ENCODE measurements at places on chromosomes 1 and 21.

DNA sequence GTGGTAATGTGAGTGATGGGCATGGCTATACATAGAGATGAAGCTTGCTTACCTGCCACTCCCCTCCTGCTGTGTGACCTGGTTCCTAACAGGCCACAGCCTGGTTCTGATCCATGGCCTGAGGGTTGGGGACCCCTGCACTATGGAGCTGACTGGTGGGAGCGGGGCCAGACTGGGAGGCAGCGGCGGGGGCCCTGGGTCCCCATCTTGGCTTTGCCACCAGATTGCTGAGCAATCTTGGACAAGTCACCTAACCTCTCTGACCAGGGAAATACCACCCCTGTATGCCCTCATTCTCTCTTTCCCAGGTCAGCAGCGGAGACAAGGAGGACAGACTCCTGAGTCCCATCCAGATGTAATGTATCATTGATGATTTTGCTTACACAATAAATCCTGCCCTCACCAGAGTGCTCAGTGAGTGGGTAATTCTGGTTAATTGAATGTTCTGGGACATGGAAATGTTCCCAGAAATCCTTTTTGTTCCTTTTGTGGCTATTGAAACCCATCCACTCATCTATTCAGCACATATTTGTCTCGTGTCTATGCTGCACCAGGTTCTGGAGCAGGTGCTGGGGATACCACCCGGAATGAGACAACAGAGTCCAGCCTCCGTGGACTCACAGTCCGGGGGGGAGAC lies 4.1 kb upstream of the ARHGEF10L start:
- DNase-seq: no peak

GRCh38 chr1:110412576-110412975 lies 5.1 kb upstream of the LAMTOR5 start:
- DNase-seq: peak; percentile 77

DNA sequence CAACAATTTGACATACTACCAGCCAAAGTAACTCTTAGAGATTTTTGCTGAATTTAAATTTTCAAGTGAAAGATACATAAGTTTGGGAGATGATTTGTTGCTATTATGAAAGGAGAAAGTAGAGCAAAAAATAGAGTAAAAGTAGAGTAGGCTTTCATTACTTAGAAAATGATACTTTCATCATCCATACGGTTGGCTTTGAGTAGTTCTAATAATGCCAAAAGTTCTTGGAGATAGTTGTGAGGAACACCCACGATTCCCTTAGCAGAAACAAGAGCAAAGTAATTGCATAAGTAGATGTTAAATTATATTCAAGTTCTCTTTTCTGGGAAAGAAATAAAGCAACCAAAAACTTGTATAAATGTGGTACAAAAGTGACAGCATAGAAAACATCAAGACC lies 95.0 kb upstream of the VAV3 start:
- DNase-seq: no peak

DNA sequence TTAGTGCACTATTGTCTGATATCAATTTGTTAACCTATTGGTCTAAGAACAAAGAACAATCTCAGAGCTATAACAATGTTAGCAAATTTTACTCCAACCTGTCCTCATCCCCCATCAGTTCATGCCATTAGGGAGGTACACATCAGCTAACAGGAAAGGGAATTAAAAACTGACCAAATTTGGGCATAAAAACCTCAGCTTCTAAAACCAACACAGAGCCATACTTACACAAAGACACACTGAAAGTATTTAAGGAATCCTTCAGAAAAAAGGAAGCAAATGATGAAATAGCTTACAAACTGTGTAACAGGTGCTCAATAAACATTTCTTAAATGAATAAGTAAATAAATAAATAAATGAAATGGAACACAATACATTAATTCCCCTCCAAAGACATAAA lies 89.2 kb downstream of the TTLL7 start:
- DNase-seq: no peak

DNA sequence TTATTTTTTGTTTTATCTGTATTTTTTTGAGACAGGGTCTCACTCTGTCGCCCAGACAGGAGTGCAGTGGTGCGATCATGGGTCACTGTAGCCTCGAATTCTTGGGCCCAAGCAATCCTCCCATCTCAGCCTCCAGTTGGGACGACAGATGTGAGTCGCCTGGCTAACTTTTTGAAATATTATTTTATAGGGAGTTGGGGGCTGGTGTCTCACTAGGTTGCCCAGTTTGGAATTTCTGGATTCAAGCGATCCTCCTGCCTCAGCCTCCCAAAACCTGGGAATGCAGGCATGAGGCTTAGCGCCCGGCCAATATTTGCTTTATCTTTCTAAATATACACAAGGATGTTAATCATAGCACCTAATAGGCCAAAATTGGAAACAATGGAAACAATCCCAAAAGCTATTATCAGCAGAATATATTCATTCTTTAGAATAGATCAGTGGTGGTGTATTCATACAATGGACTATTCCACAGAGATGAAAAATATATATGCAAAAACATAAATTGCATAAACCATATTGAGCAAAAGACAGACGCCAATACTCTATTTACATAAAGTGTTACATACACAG lies 55.9 kb downstream of the DAP3 start:
- DNase-seq: no peak

DNA sequence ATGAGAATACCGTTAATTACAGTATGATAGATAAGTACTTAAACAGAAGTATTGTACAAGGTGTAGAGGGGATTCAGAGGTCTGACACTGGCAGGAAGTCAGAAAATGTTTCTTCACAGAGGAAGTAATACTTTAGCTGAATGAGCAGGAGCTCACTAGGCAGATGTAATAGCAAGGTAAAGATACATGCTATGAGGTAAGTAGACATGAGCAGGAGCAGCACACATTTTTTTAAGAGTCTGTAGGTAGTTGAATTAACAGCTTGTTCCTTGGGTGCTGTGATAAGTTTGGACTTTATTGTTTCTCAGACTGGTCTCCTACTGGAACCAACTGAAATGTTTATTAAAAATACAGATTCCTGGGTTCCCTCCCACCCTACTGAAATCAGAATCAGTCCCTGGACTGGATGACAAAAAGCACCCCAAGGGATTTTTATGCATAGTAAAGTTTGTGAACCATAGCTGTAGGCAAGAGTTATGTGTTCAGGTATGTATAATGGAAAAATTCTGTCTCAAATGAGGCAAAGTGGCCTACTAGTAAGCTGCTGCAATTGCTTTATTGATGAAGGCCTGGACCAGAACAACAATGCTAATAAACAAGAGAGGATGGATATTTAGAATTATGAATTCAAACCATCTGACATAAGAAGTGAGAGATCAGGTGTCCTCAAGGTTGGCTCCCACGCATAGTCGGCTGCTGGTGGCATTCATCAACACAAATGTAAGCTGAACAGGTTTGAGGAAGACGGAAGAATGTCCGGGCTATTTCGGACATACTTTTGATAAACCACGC lies 902 bp downstream of the AP4B1 start:
- DNase-seq: no peak

DNA sequence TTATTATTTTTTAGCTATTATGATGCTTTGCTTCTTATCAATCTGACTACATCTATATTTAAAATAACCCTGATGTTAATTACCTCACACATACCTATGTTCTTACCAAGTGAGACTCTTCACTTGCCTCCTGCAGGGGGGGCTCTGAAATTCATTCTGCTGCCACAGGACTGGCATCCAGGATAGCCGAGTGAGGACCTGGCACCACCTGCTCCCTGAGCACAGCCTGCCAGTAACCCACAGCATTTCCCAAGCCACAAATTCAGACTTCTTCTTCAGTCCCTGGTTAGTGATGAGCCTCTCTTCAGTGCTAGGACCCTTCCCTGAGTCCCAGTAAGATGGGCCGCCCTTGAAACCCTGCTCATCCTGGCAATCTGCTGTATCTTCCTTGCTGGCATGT lies 296.5 kb upstream of the PLXNA2 start:
- no peak for DNase-seq

DNA sequence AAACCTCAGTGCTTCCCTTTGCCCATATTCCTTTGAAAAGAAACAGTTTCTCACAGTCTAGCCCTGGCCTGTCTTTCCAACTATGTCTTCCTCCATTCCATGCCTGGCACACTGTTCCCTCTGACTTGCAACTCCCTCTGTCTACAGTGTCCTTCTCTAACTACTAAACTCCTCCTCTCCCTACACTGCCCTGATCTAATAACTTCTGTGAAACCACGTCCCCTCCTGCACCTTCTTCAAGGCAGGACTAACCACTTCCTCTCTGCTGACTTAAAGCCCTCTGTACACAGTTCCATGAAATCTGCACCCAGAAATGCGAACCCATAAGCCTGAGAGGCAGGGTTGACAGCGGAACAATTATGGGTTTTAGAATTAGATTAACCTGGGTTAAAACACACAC lies 62.2 kb upstream of the ATP1B1 start:
- DNase-seq: no peak

- DNase-seq: no peak
Measured at GRCh38 chr1:231359113-231359512, 21.0 kb downstream of the SPRTN start.

GRCh38 chr1:173202424-173203145 lies 4.5 kb downstream of the TNFSF4 start:
- DNase-seq: peak; percentile 8

DNA sequence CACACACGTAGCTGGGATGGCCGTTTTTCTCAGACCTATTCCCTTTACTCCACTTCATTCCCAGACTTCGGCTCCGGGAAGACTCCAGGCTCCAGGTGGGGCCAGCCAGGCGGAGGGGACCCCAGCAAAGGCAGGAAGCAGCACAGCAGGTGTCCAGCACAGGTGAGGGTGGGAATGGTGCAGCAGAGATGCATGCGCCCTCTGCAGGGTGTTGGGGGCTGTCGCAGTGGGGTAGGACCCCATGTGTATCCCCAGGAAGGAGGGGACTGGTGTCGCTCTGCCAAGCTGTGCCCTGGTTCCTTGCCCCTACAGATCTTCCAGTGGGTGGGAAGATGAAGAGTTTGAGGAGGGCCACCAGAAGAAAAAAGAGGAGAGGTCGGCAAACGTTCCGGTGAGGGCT lies 5.3 kb downstream of the TTC24 start:
- DNase-seq: no peak

DNA sequence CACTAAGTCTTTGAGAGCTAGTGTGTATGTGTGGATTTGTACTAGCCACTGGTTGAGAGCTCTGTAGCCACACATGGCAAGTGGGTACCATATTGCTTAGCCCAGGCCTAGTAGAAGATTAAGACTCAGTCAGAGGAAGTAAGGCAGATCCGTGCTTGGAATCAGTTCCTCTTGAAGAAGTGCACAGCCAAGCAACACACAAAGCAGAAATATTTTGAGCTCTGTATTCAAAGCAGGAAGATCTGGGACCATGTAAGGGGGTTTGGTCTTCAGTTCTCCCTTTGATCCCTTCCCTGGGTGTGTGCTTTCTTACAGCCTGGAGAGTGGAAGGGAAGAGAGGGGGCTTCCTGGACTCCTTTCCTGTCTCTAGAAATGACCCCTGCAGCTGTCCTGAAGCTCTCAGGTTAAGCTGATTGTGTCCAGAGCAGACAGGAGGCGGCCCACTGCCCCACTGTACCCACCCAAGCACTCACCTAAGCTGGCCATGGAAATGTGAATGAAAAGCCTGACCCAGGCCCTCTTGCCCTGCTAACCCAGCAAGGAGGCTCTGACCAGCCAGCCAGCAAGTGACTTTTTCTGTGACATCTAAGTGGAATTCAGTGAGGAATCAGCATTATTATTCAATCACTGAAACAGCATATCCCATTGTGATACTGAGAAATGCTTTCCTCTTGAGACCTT lies 3.6 kb downstream of the ETS2 start:
- DNase-seq: no peak

DNA sequence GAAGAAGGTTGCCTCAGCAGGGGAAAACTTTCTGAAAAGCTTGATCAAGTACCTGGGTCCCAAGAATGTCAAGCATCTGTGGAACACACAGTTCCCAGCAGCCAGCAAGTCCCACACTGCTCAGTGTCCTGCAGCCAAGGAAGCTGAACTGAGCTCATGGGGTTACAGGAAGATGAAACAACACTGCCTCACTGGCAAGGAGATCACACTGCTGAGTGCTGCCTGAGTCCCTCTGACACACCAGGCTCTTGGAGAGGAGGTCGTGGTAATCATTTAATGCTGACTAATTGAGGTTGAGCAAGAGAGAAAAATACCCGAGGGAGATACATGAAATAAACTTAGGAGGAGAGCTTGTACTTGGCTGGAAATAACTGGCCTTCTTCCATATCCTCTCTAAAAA lies 75.2 kb downstream of the MPZL1 start:
- no peak for DNase-seq

DNA sequence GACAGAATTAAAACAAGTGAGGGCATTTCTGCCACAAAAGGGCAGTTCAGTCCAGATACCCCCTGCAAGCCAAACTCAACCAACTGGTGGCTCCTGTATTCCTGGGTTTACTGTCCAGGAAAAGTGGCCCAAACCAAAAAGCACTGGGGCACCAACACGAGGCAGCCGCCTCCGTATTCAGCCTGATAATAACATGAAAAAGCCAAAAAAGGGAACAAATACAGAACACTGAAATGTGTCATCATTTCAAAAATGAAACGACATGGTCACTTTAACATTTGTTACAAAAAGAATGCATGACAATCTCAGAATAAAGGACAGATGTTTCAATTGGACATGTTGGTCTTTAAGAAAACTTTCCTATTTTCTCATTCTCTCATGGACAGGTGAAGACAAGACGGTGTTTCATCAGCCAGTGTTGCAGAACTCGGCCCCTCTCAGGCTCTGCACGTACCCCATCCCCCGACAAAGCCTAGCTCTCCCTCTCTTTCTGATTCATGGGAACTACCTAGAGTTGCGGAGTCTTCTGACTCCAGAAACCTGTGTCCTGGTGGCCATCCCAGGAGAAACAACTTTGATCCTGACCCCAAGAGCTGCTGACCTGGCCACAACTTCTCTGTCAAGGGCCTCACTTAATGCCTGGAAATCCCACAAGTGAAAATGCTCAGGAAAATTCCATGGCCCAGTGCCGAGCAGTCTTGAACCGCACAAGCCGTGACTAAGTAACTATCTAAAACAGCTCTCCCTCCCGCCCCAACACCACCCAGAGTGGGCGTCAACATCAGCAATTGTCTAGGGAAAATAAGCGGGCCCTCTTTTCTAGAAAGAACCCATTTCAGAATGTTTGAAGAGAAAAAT lies 27.1 kb downstream of the ZBTB17 start:
- no peak for DNase-seq

DNA sequence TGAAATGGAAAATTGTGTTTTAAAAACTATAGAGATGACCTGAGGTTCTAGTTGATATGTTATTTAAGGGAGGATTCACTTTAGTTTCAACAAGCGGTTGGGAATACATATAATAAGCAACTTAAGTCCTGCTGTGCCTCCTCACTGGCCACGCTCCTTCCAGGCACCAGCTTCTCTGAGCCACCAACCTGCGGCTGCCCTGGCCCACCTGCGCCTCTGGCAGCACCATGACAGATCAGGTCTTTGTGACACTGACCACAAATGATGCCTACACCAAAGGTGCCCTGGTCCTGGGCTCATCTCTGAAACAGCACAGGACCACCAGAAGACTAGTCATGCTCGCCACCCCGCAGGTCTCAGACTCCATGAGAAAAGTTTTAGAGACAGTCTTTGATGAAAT lies 7.0 kb upstream of the USP24 start:
- no peak for DNase-seq

DNA sequence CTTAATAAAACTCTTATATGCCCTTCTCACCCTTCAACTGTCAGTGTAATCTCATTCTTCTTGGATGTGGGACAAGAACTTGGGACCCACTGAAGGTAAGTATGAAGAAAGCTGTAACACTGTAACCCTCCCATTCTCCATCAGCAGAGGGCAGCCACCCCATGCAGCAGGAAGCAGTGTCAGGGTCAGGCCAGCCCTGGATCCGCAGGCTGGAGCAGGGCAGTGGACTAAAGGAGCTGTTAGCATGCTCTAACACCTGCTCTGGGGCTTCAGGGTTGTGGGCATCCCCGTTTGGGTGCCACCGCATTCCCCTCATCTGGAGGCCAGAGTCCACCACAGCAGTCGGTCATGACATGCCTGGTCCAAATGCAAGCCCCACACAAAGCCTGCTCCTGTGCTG lies 156.5 kb downstream of the HIVEP3 start:
- DNase-seq: no peak
